Fibroblast of skin of right biceps (primary cell): ENCODE measurements at places on chromosomes 1 and 21.
A peak's percentile ranks its signal among the peaks of the same experiment; 100 is the strongest.

- DNase-seq = no peak
Measured at GRCh38 chr1:2258996-2259395, 30.9 kb downstream of the SKI start.

- DNase-seq = no peak
Measured at GRCh38 chr1:76666499-76666898, 200.8 kb upstream of the ST6GALNAC5 start.

DNA sequence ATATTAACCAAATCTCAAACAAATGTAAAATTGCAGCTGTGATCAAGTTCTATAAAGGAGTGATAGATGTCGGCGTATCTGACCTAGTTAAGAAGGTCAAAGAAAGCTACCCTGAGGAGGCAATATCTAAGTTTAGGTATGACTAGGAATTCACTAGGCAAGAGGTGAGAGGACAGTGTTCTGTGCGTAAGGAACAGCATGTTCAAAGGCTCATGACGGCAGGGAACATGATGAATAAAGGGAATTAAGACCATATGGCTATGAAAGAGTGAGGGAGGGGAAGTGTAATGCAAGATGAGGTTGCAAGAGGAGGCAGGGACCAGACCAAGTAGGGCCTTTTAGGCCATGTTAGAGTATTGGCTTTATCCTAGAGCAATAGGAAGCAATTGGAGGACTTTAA lies 8.6 kb downstream of the LIX1L start:
- DNase-seq = no peak

GRCh38 chr1:177082855-177083693 lies 81.4 kb downstream of the ASTN1 start:
- peak; percentile 82 for DNase-seq

- no peak for DNase-seq
Measured at GRCh38 chr1:192530254-192530653, 45.3 kb upstream of the RGS1 start.

GRCh38 chr1:36502616-36503015 lies 19.9 kb upstream of the CSF3R start:
- DNase-seq = no peak

GRCh38 chr1:99725996-99726395 lies 40.4 kb downstream of the FRRS1 start:
- no peak for DNase-seq

DNA sequence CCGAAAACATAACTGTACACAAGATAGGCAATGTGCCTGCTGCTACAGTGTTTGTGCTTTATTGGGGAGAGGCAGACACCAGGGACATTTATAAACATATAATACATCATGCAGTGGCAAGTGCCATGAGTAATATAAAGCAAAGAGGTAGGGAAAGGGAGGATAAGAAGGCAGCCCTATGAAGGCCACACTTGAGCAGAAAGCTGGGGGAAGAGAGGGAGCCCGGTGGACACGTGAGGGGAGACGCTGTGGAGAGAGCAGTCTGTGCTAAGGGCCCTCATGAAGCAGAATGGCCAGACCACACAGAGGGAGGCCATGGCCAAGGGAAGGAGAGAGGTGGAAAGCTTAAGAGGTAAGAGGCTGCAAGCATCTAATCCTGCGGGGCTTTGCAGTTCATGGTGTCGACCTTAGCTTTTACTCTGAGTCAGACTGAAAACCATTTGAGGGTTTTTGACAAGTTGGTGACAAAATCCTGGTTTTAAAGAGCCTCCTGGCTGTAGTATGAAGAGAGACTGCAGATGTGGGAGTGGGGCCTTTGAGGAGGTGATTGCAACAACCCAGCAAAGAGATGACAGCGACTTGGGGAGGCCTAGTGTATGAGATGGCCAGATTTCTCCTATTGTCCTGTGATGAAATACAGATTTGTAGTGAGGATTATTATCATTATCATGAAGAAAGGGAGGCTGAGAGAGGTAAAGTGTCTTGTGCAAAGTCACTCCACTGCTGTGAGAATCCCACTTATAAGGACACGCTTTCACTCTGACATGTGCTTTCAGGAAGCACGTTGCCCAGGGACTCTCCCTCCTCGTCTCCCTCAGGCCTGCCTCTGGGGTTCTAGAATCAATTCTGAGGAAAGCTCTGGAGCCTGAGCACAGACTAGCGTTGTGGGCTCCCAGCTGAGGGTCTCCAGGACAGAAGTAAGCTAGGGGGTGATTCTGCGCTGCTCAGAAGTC lies 192.9 kb downstream of the RHOU start:
- DNase-seq = no peak

DNA sequence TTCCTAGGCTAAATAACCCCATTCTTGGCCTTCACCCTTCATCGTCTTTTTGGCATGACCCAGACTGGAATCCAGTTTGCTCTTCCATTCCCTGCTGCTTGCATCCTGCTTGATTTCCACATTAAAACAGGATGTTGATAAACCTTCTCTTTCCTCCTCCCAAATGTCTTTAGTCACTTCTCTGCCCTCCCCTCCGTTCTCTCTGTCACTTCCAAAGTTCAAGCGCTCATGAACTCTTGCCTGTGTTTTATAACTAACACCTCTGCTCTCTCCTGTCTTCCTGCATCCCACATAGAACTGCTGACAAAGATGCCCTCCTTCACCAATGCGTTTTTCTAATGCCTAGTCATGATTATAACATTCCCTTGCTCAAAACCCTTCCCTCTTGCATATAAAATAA lies 65.6 kb upstream of the SLC44A3 start:
- DNase-seq = no peak

GRCh38 chr1:22828484-22829308 lies 118.1 kb downstream of the EPHB2 start:
- DNase-seq = peak; percentile 30

DNA sequence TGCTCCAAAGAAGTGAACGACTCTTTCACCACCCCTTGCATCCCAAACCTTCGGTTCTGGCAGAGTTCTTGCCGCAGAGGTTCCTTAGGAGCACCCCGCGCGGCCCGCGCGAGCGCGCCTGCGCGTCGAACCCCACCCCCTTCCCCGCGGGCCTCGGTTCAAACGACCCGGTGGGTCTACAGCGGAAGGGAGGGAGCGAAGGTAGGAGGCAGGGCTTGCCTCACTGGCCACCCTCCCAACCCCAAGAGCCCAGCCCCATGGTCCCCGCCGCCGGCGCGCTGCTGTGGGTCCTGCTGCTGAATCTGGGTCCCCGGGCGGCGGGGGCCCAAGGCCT lies at the start of gene C1orf56:
C1orf56 (plus strand) TSS at position 161 of the 334 bp plus-strand sequence; CDS start at position 258, 97 bp downstream.
- DNase-seq = peak; percentile 71

GRCh38 chr21:41254090-41254700 lies 62.4 kb upstream of the FAM3B start:
- no peak for DNase-seq

- peak; percentile 66 for DNase-seq
Measured at GRCh38 chr1:174058624-174059023, 36.5 kb upstream of the RC3H1 start.

DNA sequence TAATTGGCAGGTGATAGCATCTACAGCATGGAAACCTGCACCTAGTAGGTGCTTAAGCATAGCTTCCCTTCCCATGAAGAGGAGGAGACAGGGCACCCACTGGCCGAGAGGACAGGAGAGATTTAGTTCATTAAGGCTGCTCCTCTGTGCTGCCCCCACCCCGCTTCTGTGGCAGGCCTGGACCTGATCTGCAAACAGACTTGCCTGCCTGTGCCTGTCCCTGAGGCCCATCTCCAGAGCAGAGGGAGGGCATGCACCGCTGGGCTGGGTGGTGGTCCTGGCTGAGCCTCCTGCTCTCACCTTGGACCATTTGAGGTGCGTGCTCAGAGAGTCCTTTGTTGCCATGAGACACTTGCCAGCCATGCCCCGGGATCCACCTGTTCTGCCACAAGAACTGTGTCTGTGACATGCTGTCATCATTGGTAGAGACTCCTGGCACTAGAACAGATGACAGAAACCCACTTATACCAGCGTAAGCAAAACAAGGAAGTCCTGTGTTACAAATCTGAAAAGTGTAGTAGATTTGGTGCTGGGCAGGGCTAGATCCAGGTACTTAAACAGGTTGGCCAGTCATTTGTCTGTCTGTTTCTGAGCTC lies 55.6 kb downstream of the PTPRF start:
- DNase-seq = no peak

DNA sequence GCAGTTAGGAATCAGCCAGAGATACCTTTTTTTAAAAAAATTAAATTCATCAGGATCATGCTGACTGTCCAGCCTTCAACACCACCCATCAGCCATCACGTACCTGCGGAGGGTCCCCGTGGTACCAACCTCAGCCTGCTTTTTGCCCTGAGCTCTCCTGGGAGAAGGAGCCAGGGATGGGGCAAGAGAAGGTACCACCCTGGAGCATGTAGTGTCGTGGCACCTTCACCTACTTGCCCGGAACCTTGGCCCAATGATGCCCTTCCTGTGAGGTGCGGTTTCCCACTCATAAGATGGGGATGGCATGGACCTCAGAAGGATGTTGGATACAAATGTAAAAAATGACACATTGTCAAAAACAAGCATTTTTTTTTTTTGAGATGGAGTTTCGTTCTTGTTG lies 88.4 kb upstream of the C1orf174 start:
- no peak for DNase-seq

DNA sequence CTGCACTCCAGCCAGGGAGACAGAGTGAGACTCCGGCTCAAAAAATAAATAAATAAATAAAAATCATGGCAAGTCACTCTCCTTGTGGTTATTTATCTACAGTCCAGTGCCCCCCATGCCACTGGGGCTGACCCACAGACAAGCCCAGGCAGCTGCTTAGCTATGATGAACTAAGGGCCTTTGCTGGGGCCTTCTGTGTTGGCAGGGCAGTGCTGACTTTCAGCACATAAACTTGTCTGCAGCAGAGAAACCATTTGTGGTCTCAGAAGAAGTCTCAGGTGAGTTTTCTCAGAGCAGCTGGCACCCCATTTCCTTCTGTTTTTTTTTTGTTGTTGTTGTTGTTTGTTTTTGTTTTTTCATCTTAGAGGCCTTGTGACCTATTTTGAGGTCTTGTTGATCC lies 20.9 kb upstream of the CFHR4 start:
- DNase-seq = no peak

GRCh38 chr1:234154320-234155251 lies 218.7 kb upstream of the COA6 start:
- DNase-seq = peak; percentile 71

- DNase-seq = no peak
Measured at GRCh38 chr1:19058476-19058797, 102.0 kb upstream of the IFFO2 start.

DNA sequence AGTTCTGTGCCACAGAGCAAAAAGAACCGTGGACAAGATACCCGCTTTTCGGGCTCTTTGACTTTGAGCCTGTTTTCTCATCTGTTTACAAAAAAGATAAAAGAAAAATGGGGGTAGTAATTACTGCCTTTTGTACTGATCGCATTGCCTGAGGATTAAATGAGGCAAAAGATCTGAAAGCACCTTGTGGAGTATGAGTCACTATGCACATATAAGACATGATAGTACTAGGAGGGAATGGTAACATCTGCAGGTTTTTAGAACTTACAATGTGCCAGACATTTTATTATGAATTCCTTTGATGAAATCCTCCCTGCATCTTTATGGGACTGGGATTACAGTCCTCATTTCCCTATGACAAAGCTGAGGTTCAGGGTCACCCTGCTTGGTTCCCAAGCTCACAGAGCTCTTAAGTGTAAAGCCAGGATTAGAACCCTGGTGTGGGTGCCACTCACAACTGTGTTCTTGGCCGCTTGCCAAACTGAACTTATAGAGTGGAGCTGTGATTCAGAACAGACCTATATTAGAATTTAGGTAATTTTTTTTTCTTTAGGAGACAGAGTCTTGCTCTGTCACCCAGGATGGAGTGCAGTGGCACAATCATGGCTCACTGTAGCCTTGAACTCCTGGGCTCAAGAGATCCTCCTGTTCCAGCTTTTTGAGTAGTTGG lies 1.8 kb downstream of the DISC1 start:
- peak; percentile 25 for DNase-seq

DNA sequence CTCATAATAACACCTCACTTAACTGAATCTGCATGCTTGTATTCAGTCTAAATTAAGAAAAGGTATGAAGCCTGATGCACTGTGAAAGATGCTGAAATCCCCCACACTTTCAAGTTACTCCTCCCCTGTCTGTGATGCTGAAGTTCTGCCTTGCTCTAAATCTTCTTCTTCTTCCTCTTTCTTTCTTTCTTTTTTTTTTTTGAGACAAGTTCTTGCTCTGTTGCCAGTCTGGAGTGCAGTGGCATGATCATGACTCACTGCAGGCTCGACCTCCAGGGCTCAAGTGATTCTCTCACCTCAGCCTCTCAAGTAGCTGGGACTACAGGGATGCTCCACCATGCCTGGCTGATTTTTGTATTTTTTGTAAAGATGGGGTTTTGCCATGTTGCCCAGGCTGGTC lies 231.0 kb upstream of the B3GALT2 start:
- peak; percentile 20 for DNase-seq

GRCh38 chr21:25496825-25497482 lies 110.3 kb downstream of the MRPL39 start:
- peak; percentile 85 for DNase-seq
